ENCODE measurements at places on chromosomes 5 and 9.

GRCh38 chr5:178389796-178390195 lies 157.2 kb upstream of the PHYKPL start:
- no peak for DNase-seq

GRCh38 chr5:178383301-178383918 lies 150.8 kb upstream of the PHYKPL start:
- no peak for DNase-seq

- no peak for DNase-seq
These were observed 271.6 kb upstream of the TRPM3 start for GRCh38 chr9:71393005-71393404.

DNA sequence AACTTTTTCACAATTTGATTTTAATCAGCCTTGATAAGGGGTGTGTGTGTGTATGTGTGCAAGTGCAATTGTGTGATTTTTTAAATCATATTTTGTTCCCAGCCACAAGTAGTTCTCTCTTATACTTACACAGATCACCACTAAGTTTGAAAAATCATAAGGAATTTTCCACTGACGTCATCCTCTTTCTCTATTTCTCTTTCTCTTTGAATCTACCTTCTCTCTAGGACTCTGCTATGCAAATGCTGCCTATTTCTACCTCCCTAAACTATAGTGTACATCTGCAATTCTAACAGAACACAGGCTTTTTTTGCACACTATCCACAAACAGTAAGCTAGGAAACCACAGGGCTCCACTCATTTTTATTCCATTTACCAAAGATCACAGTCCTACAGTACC lies 254.6 kb upstream of the CYLC2 start:
- DNase-seq: no peak

DNA sequence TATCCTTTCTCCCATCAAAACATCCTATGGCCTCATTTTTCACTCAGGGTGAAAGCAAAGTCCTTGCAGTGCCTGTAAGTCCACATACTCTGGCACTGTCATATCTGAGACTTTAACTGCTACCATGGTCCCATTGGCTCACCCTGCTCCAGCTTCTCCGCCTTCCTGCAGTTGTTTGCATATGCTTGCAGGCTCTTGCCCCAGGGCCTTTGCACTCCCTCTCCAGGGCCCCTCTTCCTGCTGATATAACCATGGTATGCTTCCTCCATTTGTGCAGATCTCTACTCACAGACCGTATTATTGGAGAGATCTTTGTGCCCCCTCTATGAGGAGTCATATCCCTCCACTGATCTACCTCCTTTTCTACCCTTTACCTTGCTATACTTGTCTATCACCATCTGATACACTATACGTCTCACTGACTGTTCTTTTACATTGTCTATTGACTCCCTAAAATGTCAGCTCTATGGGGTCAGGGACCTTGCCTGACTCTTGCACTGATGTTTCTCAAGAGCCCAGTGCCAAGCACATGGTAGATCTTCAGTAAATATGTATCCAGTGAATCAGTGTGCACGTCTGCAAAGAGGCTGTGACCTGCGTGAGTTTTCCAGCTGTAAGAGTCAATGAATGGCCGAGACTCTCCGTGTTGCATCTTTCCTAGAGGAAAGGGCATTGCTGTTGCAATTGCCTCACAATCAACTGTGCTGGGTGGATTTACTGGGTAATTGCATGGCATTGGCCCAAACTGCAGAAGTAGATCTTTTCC lies 81.7 kb upstream of the CPEB4 start:
- no peak for DNase-seq

DNA sequence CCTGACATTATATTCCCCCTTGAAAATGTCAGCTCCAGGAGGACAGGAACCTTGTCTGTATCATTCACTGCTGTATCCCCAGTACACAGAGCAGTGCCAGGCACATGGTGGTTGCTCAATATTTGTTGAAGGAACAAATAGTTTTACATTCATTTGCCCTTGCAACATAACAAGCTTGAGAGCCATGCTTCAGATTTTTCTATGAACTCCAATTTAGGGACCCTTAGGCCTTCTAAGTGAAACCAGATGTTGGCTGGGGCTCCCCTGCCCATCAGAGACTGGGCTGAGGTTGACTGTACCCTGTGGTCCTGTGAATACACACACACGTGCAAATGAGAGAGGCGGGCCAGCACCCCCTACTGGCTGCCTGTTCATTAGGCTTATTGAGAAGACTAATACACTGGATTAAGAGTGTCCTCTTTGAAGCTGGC lies 214.9 kb upstream of the WWC1 start:
- DNase-seq: no peak

DNA sequence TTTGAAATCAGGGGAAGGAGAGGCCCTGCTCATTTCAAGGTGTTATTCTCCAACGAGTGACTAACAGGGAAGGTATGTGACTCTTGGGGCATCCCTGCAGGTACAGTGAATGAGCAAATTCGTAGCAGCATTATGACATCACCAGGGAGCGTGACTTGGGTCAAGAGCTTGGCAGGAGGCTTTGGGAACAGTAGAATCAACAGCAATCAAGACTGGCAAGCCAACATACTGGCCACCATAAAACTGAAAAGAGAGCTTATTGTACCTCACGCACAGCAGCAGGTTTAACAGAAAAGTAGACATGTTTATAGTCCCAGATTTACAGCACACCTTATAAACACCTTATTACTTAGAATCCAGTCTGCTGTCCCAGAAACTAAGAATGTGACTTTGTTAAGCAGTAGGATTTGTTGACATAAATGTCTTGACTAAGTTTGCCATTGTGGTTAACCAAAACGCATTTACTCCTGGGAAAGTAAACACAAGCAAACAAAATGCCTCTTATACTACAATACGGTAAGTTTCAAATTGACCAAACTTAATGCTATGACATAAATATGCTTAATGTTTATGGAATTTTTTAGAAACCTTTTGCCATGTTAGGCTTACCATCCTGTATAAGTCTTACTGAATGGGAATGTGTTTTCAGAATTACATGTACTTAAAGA lies 297.8 kb downstream of the NPR3 start:
- DNase-seq: no peak

DNA sequence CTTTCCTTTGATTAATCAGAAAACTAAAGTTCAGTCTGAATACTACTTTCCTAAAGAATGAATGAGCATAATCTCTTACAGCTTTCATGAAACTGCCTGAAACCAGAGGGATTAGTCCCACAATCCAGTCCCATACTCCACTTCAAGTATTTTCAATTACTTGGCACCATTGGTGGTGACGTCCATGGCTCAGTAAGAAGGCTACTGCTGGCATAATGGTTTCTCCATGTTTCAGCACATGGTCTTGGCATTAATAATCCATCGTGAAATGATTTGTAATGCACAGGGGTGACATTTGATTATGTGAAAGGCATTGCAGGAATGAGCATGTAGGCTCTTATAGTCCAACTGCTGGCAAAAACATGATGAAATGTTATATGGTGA lies 23.4 kb downstream of the LIX1 start:
- DNase-seq: no peak

DNA sequence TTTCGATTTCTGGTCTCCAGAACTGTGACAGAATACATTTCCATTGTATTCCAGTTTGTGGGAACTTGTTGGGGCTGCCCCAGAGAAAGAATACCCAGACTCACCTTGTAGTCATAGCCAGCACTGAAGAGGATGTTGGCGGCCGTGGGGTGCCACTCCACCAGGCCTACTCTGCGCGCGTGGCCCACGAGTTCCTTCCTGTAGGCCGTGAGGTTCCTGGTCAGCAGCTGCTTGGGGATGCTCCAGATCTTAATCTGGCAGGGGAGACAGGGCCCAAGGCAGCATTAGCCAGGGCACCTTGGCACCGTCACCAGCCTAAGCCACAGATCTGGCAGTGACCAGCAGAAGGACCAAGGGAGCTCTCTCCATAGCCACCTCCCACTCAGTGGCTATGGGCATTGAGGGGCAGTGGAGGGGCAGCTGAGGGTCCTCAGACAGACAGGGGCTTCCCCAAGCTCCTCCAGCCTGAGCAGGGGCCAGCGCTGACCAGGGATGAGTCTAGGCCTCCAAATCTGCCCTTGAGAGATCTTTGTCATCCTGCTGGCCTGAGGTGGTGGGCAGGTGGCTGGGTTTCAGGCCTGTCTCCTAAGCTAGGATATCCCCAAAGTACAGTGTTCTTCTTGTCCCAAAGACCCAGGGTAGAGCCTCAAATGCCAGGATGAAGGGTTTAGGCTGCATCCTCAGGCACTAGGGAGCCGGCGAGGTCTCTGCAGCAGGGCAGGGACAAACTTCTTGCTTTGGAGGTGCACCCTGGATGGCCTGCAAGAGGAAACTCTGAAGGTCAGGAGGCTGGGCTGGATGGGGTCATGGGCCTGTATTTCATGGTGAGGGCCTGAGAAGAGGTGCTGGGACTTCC lies 15.9 kb upstream of the TRIM14 start:
- DNase-seq: no peak

DNA sequence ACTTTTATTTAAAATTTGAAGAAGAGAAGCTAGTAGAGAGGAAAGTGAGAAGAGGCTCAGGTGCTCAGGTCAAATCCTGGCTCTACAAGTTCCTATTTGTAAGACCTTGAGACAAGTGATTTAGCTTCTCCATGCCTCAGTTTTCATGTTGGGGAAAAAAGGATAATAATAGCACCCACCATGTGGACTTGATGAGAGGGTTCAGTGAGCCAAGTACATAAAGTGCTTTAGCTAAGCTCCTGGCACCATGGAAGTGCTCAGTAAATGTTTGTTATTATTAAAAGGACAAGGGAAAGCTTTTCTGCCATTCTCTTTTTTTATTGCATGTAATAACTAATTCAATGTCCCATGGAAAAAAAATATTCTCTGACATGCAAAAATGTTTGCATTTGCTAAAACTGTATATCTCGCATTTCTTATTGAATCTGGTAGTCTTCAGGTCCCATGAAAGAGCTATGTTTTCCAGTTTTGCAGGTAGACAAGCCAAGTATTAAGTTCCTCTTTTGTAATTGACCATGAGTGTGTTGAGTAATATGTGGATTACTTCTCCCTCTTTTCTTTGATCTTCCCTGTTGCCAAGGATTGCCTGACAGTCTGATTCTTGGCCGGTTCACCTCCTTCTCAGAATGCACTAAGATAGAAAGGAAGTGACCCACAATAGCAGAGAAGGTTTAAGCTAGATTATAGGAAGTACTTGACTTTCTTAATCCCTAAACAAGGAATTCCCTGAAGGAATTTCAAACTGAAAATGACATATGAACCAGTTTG lies 45.6 kb upstream of the TRIM32 start:
- DNase-seq: no peak

DNA sequence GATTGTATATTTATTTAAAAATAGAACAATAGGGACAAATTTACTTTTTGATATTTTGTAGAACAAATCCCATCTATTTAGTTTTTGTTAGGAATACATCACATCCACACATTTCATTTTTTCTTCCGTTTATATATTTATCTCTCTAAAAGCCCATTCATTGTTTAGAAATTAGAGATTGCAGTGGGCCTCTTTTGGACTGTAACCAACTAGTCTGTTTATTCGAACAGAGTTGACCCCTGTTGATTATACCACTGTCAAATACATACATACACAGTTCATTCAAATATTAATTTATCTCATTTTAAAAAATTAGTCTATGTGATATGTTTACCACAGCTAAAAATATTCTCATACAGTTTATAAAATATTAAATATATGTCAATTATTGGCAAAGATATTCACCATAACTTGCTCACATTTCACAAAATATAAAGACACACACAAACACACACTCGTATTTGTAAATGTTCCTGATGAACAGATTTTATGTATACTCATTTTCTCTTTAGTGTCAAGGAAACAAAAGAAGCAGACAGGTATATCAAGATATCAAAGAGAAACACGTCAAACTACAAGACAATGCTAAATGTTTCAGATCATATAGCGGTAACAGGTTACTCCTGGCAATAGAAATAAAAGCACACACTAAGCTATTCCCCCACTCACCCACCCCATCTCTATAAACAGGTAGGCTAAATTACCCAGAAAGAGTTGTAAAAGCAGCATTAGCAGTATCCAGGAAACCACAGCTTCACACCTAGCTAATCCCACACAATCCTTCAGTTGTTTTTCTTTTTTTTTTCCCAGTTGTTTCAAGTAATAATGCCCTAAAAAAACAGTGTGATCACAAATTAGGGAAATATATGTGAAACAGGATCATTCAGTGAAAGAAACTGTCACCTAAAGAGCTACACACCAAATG lies 283.9 kb downstream of the ADAMTS6 start:
- DNase-seq: no peak

GRCh38 chr5:170154744-170155143 lies 49.0 kb downstream of the FOXI1 start:
- no peak for DNase-seq

DNA sequence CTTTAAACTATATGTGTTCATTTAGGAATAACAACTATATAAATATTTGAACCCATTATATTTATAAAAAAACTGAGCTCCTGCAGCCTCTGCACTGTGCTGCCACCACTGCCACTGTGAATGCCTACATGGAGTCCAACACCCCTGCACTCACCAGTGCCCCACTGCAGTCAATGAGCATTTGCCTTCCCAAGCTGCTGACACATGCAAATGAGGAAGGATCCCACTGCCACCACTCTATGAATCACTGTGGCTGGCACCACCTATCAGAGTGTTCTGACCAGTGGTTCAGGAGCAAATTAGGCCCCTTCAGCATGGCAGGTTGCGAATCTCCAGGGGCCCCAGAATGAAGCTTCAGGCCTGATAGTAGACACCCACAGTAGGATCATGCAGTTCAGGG lies 9.1 kb downstream of the IFNA5 start:
- DNase-seq: no peak

DNA sequence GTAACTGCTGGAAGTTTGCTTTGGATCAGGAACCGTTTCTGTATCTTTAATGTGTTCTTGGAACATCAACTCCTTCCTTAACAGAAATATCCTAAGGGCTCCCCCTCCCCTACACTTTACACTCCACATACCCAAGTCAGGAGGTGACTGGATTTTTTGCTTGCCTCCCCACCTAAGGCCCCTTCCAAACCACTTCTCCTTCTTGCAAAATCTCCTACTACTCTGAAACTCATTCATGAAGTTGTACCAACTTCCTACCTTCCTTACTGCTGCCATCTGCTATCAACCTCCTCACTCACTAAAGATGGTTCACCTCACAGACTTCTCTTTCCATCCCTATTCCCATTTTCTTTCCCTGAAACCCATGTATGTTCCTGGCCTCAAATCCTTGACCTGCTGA lies 16.1 kb downstream of the TXN start:
- DNase-seq: no peak
